ENCODE measurements at places on chromosomes 2 and 18.

DNA sequence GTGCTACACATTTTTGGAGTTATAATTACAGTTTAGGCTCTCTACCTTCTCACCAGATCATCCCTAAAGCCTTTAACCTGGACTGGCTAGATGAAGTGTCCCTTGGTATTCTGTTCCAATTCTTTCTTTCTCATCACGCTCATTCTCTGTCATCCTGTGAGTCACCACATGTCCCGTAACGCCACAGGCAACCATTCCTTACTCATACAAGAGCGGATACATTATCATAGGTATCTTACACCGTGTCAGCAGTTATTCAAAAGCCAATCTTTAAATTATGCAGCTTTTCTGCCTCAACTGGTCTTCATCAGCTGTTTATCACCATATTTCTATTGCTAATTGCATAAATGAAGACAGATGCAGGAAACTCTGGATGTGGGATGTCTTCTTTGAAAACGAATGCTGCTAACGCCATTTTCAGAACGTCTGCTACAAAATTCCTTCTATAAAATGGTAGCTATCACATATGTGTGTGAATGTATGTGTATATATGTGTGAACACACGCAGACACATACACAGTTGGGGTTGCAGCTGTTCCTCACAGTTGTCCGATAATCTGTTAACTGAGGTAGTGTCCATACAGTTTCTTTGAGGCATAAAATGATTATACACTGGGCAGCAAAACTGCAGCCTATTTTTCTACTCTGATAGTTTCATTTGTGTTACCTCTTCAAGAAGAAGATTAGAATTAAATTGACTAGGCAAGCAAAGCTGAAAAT lies 47.9 kb downstream of the EML6 start:
- no peak for DNase-seq

GRCh38 chr2:145494441-145494840 lies 974.5 kb upstream of the ZEB2 start:
- no peak for DNase-seq

DNA sequence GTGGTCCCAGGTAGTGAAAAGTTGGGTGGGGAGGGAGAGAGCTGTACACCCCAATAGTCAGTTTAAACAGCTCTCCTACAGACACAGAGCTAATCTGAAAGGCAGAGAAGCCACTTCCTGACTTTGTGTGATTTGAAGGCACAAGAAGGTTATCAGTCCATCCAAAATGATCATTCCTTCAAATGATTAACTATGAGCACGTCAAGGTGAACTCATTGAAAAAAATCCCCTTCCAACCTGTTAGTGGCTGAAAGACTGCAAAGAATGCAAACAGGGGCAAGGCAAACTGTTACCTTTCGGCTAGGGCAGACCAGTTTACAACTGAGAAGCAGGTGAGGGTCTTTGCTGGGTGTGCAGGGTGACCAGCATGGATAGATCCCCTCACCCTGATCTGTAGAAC lies 22.8 kb upstream of the APCDD1 start:
- DNase-seq, result no peak

GRCh38 chr18:49400398-49401072 lies 59.9 kb downstream of the DYM start:
- no peak for DNase-seq

- DNase-seq, result no peak
These were observed 63.5 kb downstream of the DNER start for GRCh38 chr2:229650901-229651300.

DNA sequence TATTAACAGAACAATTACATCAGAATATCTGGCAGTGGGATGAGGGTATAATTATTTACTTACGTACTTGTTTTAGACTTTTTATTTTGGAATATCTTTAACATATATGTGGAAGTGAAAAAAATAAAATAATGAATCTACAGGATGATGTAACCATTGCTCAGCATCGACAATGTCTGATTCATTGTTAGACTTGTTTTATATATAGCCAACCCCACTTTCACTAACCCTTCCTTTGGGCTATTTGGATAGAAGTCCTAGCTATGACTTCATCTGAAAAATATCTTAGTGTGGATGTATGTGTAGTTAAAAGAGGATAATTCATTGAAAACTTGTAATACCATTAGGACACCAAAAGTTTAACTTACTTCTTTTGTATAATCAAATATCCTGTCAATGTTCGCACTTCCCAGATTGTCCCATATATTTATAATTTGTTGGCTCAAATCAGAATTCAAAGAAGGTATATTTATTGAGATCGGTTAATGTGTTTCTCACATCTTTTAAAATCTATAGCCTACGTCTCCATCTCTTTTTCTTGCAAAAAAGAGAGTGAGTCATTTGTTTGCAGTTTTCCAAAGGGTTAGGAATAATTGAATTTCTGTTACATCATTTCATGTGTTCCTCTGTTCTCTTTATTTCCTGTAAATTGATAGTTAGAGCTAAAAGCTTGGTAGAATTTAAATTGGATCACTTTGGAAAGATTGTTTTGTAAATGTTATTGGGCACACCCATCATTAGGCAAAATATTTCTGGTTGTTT lies 506.1 kb upstream of the FAM98A start:
- DNase-seq, result no peak

All from heart right ventricle (tissue), 16 donors.